Esophagus squamous epithelium (tissue), 5 donors: ENCODE measurements at places on chromosomes 16 and 17. TPM values are rescaled to one million over a fixed set of nuclear protein-coding genes. Genes with fewer than 3 reads are reported as not detected.
A peak's percentile ranks its signal among the peaks of the same experiment; 100 is the strongest.

DNA sequence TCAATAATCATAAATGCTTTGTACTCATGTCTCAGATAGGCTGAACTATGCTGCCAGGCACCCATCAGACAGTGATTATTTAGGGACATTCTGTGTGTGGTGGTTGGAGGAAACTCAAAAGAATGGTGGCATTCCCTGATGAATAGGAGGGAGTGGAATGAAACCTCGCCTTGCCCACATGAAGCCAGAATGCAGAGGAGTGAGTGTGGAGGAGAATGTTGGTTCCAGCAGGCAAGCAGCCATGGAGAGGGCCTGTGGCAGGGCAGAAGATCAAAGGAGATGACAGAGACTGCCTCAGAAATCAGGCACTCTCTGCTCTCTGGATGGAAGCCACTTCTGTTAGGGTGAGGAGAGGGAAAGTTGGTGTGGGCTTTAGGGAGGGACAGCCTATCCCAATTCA, 22.5 kb downstream of the KCTD19 start:
- H3K36me3 ChIP-seq, result no peaks in the 10 kb centered on the region
- no peak overlapping the region for H3K4me3 ChIP-seq
- no peaks in the 10 kb centered on the region for H3K27me3 ChIP-seq
- peaks cover 4% of the 10 kb centered on the region for H3K4me1 ChIP-seq

DNA sequence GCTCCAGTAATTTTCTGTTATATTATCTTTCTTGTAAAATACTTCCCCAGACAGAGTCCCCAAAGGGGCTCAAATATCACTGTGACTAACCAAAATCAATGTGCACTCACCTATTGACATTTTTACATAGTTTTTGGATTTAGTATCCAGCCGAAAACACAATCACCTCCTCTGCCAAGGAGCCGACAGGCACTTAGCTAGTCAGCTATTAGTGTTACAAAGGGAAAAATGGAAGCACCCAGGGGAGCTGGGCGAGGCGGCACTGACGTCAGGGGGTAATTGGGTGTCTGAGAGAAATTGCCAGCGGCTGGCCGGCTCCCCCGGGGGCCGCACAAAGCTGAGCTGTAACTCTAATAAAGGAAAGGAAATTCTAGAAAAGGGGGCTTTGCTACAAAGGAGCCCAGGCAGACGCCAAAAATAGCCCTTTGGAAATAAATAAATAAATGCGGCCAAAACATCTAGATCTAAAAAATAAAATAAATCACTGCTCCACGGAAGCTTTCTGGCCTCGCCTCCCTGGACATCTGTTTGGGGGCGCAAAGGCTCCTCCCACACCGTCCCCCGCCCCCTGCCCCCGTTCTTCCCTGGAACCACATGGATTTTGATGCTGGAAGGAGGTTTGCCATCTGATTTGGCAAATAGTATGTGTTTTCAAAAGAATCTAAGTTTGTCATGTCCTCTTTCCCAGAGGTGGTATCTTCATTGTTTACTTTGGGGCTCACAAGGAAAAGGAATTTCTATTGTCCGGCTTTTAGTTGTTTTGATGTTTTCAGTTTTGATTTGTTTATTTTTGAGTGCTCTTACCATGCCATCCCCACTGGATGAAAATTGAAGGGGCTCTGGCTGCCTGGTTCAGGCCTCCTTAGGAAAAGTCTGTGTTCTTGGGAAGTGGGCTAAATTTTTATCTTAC, 156.7 kb downstream of the ZNF423 start:
- H3K36me3 ChIP-seq, result no peaks in the 10 kb centered on the region
- H3K4me1 ChIP-seq, result peaks cover 12% of the 10 kb centered on the region
- peak overlapping the region; percentile 79 for H3K27ac ChIP-seq
- peaks cover 5% of the 10 kb centered on the region for H3K27me3 ChIP-seq

DNA sequence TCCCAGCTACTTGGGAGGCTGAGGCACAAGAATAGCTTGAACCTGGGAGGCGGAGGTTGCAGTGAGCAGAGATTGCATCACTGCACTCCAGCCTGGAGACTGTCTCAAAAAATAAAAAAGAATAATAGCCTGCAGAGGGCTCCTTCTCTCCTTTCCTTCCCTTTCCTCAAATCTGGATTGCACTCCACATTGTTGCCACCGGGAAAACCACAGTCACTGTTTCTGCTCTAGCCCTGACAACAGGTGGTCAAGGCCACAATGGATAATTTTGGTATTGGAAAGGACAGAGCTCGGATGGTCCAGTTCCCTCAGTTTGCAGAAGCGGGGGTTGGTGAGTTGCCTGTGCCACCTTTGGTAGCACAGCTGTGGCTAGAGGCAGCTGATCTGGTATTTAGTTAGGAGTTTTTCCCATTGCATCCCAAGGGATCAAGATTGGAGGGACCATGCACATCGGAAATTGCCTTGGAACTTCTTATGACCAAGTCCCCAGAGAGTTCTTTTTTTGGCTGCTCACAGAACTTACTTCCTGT, 44.7 kb upstream of the PRSS54 start:
- DNase-seq, result no peak
- no peaks in the 10 kb centered on the region for H3K27me3 ChIP-seq
- H3K4me1 ChIP-seq, result no peaks in the 10 kb centered on the region
- H3K27ac ChIP-seq, result no peak overlapping the region

GRCh38 chr16:59634951-59635350, 900.8 kb upstream of the GOT2 start:
- no peak overlapping the region for H3K4me3 ChIP-seq
- DNase-seq, result no peak
- no peaks in the 10 kb centered on the region for H3K4me1 ChIP-seq
- no peaks in the 10 kb centered on the region for H3K27me3 ChIP-seq

GRCh38 chr16:84787263-84787622, 32.5 kb upstream of the CRISPLD2 start:
- no peaks in the 10 kb centered on the region for H3K36me3 ChIP-seq
- no peak overlapping the region for H3K27ac ChIP-seq
- H3K27me3 ChIP-seq, result no peaks in the 10 kb centered on the region
- no peak overlapping the region for H3K4me3 ChIP-seq
- peaks cover 11% of the 10 kb centered on the region for H3K4me1 ChIP-seq

GRCh38 chr16:56370875-56371659, 54.3 kb downstream of the AMFR start:
- DNase-seq, result no peak
- H3K4me3 ChIP-seq, result no peak overlapping the region
- no peaks in the 10 kb centered on the region for H3K27me3 ChIP-seq
- H3K4me1 ChIP-seq, result peaks cover 37% of the 10 kb centered on the region
- no peak overlapping the region for H3K27ac ChIP-seq
- peaks cover 72% of the 10 kb centered on the region for H3K36me3 ChIP-seq

GRCh38 chr16:57537194-57537505, 779 bp upstream of the CCDC102A start:
- DNase-seq, result no peak
- H3K4me3 ChIP-seq, result peak overlapping the region; percentile 83
- H3K27me3 ChIP-seq, result no peaks in the 10 kb centered on the region
- peak overlapping the region; percentile 96 for H3K27ac ChIP-seq

GRCh38 chr16:30409125-30410060, 2.0 kb downstream of the ZNF771 start:
- H3K27me3 ChIP-seq, result no peaks in the 10 kb centered on the region
- H3K36me3 ChIP-seq, result peaks cover 21% of the 10 kb centered on the region
- H3K4me1 ChIP-seq, result peaks cover 14% of the 10 kb centered on the region
- no peak overlapping the region for H3K4me3 ChIP-seq
- DNase-seq, result no peak

DNA sequence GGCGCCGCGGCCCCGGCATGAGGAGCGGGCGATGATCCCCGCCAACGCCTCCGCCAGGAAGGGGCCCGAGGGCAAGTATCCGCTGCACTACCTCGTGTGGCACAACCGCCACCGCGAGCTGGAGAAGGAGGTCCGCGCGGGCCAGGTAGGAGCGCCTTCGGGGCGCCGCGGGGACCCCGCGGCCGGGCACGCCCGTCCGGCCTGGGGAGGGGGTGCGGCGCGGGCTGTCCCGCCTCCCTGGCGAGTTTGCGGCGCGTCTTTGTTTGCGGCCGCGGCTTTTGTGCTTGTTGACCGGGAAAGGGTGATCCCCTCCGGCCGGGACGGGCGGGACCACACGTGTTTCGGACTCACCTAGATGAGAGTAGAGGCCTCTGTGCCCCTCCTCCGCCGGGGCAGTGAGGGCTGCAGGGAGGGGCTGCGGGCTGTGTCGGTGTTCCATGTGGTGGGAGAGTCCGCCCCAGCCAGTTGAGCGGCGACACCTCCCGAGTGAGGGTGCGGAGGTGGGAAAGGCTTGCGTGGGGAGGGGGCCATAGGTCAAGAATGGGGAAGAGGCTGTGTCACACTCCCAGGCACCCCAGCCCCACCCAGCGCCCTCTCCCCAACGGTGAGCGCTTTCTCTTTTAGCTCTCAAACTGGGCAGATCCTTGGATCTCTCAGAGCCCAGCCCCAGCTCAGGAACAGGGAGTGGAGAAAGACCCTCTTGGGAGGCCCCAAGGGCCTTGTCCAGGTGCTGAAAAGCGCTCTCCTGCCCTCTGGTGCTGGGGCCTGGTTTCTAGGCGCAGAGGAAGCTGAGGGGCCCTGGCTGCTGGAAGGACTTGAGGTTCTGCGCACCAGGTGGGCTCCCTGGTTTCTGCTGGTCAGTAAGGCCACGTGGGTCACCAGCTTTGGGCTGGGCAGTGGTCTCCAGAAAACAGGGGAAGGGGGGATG, 923 bp downstream of the ANKRD13B start:
- DNase-seq, result no peak
- H3K4me1 ChIP-seq, result peaks cover 78% of the 10 kb centered on the region
- no peaks in the 10 kb centered on the region for H3K36me3 ChIP-seq
- no peaks in the 10 kb centered on the region for H3K27me3 ChIP-seq
- peak overlapping the region; percentile 51 for H3K4me3 ChIP-seq
- peak overlapping the region; percentile 55 for H3K27ac ChIP-seq

- no peaks in the 10 kb centered on the region for H3K4me1 ChIP-seq
- H3K36me3 ChIP-seq, result no peaks in the 10 kb centered on the region
- no peak overlapping the region for H3K27ac ChIP-seq
- H3K4me3 ChIP-seq, result no peak overlapping the region
- no peaks in the 10 kb centered on the region for H3K27me3 ChIP-seq
- DNase-seq, result no peak
These were observed 217.8 kb downstream of the SPECC1 start for GRCh38 chr17:20226814-20227482.

- peak overlapping the region; percentile 31 for H3K27ac ChIP-seq
- DNase-seq, result no peak
- H3K27me3 ChIP-seq, result no peaks in the 10 kb centered on the region
- no peak overlapping the region for H3K4me3 ChIP-seq
- H3K36me3 ChIP-seq, result no peaks in the 10 kb centered on the region
These were observed 18.3 kb upstream of the LITAF start for GRCh38 chr16:11604783-11605563.

GRCh38 chr17:57518587-57519581, 226.2 kb downstream of the CCDC182 start:
- H3K27ac ChIP-seq, result no peak overlapping the region
- H3K4me1 ChIP-seq, result no peaks in the 10 kb centered on the region
- H3K27me3 ChIP-seq, result no peaks in the 10 kb centered on the region
- DNase-seq, result no peak

- H3K4me1 ChIP-seq, result no peaks in the 10 kb centered on the region
- no peak for DNase-seq
These were observed 448.6 kb upstream of the RBFOX1 start for GRCh38 chr16:6884002-6884401.

The CCL23 gene
- 3.4 TPM for total RNA-seq

The TTLL6 gene
- total RNA-seq, result not detected

The RBFOX1 gene
- not detected for total RNA-seq

The TBC1D3I gene
- 0.57 TPM for total RNA-seq
